Fibroblast of skin of abdomen (primary cell): ENCODE measurements at places on chromosomes 1 and 21.

DNA sequence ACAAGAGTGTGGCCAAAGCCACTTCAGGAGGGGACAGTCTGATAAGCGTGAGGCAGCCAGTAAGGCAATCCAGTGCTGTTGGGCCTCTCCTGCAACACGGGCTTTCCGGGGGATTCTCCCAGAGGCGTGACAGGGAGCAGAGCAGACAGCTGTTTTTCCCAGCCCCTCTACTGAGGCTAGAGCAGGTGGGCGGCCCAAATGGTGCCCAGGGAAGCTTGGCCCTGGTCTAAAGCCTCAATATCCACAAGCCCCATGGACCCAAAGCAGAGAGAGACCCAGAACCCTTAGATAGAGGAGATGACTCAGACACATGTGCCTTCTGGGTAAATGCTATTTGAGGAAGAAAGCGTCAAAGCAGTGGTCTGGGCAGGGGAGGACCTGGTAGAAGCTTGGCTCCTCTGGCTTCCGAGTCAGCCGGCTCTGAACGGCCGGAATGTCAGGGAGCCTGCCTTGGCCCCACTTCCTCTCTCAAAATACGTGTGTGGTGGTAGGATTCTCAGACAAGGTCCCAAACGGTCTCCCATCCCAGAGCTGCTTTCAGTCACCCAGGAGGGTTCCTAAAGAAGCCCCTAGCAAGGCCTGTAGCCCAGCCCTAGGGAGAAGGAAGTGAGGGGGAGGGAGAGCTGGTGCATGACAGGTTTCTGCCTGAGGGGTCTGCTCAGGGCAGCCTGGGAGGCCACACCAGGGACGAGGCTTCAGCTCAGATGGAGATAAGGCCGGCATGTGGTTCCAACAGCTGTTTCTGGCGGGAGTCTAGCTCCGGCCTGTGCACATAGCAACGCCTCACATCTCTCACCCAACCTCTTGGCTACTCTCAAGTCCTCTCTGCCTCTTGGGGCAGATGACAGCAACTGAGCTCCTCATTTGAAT is 28.8 kb downstream of the PIK3C2B start:
- no peak for DNase-seq

DNA sequence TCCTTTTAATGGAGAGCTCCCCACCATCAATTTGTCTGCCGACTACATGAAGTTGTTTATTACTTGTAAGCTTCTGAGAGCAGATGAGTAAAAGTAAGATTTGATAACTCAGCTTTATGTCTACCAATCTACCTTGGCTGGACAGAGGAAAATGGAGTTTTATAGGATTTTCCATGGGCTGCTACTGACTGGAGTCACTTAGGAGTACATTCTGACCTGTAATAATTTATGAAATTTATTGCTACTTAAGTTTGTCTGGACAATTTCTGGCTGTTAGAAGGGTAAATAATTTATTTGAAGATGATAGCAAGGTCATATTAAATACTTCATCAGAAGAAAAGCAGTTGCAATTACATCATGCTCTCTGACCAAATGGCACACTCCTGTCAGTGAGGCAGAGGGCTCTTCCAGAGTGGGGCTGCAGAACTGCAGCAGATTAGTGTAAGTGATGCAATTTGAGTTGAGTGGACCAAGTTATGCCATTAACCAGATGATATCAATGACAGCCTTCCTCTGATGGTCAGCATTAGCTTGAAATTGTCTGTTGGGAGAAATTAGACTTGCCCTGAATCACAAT is 736.7 kb upstream of the PTBP2 start:
- DNase-seq = no peak

DNA sequence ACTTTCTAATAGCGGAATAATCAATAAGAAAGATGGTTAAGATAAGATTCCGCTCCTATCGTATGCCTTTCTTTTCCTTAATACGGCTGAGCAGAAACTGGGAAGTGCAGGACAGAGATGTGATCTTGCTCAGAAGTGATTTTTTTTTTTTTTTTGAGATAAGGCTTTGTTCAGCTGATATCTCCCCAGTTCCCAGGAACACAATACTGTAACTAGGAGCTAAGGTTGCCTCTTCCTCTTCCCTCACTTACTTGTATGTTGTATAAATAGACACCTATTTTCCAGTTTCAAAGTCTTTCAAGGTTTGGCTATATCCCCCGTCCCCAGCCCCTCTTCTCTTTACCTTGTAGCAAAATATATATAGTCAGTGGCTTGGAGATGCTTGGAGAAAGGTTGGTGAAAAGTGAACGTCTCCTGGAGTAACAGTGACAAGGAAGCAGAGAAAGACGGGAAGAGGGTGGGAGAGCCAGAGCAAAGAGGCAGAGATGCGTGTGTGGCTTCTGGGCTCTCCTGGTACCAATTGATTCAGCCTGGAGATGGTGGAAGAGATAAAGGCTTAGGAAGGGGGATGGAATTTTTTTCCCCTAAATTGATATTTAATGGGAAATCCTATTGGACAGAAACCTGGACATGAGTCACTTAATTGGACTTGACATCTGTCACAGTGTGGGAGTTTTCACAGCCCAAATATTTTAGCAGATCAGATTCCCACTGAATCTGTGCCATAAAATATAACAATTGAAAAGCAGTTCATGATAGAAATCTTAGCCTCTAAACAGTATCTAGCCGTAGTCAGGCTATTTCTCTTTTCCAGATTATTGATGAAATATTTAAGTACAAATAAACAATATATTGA is at the start of gene NHLH2:
Gene NHLH2 (minus strand): TSS at position 522 of the 856 bp plus-strand sequence. CDS start 2,754 bp downstream, outside the sequence.
- no peak for DNase-seq

- DNase-seq = no peak
Observed at GRCh38 chr1:228198977-228199590, 8.8 kb upstream of the OBSCN start.

GRCh38 chr1:155093911-155094621 is 15.4 kb downstream of the EFNA3 start:
- peak; percentile 33 for DNase-seq

- peak; percentile 19 for DNase-seq
Observed at GRCh38 chr1:164560121-164560541, 1.1 kb downstream of the PBX1 start.

DNA sequence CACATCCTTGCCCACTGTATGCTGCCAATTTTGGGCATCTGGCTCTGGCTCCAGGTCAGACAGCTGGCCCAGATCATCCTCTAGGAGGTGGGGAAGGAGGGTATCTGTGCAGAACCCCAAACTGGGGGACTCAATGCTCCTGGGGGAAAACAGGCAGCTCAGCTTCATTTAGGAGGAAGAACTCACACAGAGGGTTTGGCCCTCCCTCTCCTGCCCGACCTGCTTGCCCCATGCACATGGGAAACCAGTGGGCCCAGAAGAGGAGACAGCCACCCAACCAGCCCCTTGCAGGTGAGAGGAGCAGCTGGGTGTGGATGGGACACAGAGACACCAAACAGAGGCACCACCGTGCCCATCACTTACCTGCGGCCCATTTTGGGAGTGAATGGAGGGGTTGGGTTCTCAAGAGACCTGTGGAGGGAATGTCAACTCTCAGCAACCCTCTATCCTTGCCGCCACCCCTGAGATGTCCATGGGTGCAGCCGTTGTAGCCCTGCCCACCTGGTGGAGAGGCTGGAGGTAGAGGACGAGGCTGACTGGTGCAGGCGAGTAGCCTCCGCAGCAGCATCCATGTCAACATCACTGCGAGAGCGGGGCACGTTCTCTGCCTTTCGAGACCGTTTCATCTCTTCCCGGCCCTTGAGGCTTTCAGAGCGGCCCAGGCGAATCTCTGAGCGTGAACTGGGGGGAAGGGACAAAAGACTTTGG is 27.5 kb downstream of the LRRC71 start:
- no peak for DNase-seq

GRCh38 chr1:156128654-156129597 is 14.4 kb downstream of the LMNA start:
- DNase-seq = peak; percentile 93

GRCh38 chr1:88311265-88311664 is 372.8 kb upstream of the PKN2 start:
- no peak for DNase-seq
